ENCODE measurements at places on chromosomes 7 and 10.

- DNase-seq = no peak
These were observed 75.3 kb downstream of the HIBADH start for GRCh38 chr7:27587429-27587828.

GRCh38 chr10:31936933-31937332 lies 8.3 kb upstream of the ARHGAP12 start:
- no peak for DNase-seq

- DNase-seq = no peak
These were observed 129.2 kb upstream of the FAM3C start for GRCh38 chr7:121525155-121525819.

DNA sequence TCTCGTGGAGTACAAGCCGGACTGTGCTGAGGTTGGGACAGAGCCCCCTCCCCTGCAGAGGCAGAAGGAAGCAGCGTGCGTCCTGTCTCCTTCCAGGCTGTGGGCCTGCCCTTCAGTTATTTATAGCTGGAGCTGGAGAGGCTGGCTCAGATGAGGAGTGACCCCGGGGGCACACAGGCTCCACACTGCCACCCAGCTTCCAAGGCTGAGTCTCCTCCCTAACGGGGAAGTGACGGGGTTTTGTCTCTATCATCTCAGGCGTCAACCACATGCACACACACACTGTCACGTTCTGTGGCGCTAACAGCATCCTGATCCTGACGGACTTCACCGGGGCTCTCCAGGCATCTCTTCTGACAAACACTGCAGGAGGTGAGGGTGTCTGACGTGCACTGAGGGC lies 25.4 kb downstream of the AMZ1 start:
- DNase-seq = peak; percentile 45

GRCh38 chr10:73889014-73889413 lies 14.7 kb upstream of the CAMK2G start:
- no peak for DNase-seq

GRCh38 chr7:32093415-32094408 lies 23.5 kb upstream of the PDE1C start:
- no peak for DNase-seq

- no peak for DNase-seq
These were observed 32.7 kb downstream of the CALML5 start for GRCh38 chr10:5466451-5467206.

GRCh38 chr10:100368721-100369120 lies 21.7 kb downstream of the SCD start:
- DNase-seq = no peak

DNA sequence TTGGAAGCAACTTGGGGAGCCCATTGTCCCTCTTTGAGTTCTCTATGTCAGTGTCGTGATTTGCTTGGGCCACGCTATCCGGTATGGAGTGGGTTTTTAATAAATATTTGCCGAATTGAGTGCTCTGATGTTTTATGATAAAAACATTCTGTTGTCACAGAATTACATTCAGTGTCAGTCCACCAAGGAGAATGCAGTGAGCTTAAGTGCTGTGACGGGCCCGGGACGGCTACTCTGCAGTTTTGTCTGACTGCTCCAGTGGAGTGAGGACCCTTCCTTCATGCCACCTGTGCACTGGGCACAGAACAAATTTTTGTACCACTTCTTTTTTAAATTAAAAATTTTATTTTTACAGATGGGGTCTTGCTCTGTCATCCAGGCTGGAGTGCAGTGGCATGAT lies 76.0 kb downstream of the CARD11 start:
- no peak for DNase-seq

GRCh38 chr10:68598978-68599770 lies 39.0 kb downstream of the TET1 start:
- DNase-seq = no peak

DNA sequence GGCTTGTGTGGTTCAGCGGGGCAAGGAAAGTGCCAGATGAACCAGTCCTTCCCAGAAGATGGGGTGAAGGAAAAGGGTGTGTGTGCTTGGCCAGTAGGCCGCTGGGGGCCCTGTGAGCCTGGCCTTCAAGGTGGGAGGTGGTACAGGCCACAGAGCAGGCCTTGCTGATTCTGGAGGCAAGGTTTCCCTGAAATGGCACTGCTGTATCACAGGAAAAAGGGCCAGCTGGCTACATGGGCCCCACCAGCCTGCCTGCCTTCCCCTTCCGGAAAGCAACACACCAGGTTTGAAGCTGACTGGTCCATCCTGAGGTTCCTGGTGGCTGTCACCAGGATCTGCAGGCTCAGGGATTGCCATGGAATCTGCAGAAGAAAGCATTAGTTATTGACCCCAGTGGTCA lies 12.5 kb downstream of the MMRN2 start:
- no peak for DNase-seq

DNA sequence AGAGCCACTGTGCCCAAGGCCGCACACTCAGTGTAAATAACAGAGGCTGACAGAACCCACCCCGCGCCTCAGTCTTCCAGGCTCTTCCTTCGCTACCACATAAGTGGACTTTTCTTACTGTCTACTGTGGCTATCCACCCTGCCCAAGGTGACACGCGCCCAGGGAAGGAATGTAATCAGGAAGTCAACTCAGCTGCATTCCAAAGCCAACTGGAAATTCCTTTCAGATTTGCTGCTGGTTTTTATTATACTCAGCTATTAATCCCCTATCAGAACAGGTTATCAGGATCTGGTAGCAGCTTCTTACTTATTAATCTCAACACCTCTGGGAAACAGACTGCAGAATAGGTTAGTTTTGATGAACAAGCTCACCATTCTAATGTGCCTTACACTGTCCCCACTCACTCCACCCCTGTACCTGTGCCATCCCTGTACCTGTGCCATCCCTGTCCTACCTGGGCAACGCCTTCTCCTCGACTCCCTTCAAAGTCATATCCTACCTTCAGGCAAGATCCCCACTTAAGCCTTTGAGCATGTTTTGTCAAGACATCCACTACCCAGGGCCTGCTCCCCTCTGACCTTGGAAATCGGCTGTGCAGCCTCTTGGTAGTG lies 90.7 kb downstream of the NHLRC2 start:
- no peak for DNase-seq

GRCh38 chr10:28922127-28922526 lies 244.8 kb downstream of the BAMBI start:
- no peak for DNase-seq

DNA sequence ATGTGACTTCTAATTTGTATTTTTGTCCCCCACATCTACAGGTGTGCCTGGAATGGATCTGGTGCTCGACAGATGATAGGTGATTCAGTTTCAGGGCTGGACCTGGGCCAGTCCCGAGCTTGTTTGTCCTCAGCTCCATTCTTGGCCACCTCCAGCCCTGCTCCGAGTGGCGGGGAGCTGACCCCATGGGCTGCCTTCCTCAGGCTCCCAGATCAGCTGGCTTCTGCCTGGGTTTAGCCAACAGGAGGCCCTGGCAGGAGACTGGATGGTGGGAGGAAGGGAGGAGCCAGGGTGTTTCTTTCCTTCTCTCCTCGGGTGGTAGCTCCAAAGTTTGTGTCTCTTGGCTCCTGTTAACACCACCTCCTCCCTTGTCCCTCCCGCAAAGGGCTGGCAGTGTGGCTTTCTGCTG lies 75.2 kb downstream of the CDH23 start:
- no peak for DNase-seq

- no peak for DNase-seq
These were observed 85.2 kb upstream of the NPVF start for GRCh38 chr7:25313526-25313925.

- DNase-seq = no peak
These were observed 31.7 kb downstream of the GRIFIN start for GRCh38 chr7:2444476-2444875.

DNA sequence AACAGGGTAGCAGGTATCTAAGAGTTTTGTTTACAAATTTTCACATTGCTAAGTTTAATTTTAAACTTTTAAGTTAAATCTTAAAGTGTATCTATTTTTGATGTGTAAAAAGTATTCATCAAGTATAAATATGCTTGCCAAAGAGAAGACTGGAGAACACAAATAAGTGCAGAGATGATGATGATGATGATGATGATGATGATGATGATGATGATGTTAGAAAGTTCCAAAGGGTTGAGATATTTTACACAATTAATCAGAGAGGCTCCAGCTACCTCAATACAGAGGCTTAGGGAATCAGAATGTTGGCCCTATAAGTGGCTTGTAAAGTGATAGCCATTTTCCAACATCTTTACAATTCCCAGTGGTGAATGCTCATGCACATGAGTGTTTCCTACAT lies 209.0 kb upstream of the NPVF start:
- DNase-seq = no peak

- no peak for DNase-seq
These were observed 25.7 kb upstream of the LOXL4 start for GRCh38 chr10:98293550-98294269.

DNA sequence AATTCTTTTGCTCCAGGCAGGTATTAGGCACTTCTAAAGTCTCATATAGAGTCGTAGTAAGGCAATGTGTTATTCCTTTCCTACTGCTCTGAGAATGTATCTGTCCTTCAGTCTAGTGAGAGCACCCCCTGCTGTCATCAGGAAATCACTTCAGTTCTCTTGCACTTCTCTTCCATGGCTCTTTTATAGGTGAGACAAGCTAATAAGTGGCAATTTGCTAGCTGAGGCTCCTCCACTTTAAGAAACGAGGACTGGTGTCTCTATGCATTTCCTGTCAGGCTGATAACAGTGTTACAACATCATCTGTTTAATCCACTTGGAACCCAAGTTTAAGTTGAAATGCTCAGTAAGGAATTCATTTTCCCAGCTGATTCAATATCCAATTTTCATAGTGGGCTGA lies 350.6 kb downstream of the TFEC start:
- DNase-seq = no peak

- DNase-seq = no peak
These were observed 63.5 kb upstream of the LAMB1 start for GRCh38 chr7:108066486-108066885.

DNA sequence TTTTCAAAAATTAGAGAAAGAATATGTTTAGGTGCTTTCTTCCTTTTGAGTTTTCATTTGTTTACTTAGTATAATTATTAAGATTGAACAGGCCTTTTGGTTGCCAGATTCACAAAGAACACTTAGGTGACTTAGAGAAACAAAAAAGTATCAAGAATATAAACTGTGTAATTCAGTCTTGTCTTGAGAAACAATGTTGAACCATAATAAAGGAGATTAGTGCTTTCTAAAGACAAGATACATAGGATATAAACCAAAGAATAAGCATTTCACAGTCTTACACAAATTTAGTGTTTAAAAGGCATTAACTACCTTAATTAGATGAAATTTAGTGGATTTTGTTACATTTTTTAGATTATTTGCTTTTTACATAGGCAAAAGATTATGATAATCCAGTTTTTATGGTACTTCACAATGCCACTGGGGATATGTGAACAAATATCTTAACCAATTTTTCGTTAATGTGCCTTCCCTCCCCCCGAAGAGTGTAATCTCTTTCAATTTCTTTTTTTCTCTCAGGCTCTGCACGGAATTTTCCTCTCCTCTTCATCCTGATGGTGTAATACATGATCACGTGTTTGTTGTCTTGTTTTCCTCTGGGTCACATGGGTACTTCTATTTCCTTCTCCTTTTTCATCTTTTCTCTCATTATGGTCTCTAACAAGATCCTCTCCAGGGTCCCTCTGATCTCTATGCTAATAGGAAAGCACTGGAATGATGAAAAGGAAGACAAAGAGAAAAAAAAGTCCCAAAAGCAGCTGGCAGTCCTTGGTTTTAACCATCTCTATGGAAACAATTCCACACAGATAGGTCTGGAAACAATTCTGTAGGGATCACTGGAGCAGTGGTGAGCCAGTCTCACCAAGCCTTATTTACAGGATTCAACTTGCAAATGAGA lies 3.7 kb upstream of the HNRNPH3 start:
- no peak for DNase-seq

DNA sequence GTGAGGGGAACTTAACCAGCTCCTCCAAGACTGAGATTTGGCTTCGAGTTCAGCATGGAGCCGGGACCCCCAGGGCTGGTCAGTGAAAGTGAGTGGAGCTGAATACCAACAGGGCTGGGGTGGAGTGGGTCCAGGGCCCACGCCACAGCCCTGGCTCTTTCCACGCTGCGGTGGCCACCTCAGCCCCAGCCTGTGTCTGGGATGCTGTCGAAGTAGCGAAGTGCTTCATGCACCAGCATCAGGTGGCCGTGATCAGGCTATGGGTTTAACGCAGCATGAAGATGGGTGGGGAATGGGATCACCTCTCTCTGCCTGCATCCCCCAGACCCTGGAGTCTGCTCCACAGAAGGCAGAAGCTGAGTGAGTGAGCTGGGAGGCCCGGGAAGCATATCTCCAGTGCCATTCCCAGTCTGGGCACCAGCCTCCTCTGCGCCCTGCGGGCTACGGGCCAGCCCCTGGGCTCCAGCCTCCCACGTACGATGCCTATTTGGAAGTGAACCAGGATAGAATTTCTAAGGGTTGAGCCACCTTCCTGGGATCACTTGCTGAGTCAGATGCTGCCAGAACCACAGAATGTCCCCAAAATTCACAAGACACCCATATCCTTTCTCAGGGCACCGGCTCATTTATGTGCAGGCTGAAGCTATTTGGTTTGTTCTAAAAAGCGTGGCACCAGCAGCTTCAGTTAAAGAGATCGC lies 131.1 kb upstream of the CHST15 start:
- no peak for DNase-seq

GRCh38 chr10:3237530-3237929 lies 64.9 kb upstream of the PITRM1 start:
- DNase-seq = no peak

DNA sequence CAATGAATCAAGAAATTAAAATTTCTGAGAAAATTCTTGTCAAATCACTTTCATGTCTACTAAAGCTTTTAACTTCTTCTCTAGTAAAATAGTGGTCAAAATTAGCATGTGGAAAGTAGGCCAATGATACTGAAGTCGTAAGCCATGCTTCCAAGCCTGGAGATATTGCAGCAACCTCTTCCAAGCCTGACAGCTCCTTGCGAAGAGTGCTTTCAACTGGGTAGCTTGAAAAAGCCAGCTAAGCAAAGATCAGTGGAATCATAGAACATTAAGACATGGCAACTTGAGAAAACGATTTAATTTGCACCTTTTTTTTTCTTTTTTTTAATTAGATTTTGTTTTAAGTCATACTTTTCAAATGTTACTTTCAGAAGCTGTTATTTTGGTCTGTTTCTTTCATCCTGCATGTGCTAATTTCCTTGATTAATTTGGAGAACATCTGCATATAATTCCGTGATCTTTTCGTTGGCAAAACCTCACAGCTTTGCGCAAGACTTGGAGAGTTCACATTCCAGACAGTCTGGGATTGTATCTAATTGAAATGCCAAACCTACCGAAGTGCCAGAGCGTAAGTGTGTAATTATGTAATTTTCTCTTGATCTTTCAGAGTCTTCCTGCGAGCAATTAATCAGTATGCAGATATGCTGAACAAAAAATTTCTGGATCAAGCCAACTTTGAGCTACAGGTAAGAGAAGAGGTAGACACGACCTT lies 142.2 kb upstream of the INSYN2A start:
- DNase-seq = no peak

GRCh38 chr7:92064438-92065029 lies 69.7 kb downstream of the CYP51A1 start:
- no peak for DNase-seq

- no peak for DNase-seq
These were observed 56.6 kb upstream of the BET1 start for GRCh38 chr7:94060752-94061151.

GRCh38 chr7:70571403-70571934 lies 560.5 kb upstream of the GALNT17 start:
- DNase-seq = no peak

- DNase-seq = no peak
These were observed 23.3 kb downstream of the PRTFDC1 start for GRCh38 chr10:24929056-24929544.

Data from CMK (cell line).